ENCODE measurements at places on chromosomes 13 and 19.

- no peak for DNase-seq
These were observed 343.1 kb downstream of the MZT1 start for GRCh38 chr13:72384186-72384823.

GRCh38 chr13:93218583-93218982 lies 8.0 kb upstream of the GPC6 start:
- DNase-seq: no peak

DNA sequence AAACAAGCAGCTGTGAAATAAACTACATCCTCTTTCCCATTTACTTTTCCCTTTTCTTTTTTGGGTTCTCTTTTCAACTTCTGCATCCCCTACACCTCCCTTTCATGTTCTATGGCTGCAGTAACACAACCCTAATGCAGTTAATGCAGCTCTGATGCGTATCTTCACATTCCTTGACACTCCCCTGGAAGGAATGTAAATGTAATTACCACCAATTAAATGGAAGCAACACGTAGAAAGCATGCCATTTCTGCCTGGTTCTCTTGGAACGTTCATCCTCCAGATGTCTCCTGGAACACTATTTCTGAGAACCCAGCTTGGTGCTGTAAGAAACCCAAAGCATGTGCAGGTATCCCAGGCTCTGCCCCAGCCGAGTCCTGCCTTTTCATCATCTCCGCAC lies 166.8 kb upstream of the FREM2 start:
- no peak for DNase-seq

DNA sequence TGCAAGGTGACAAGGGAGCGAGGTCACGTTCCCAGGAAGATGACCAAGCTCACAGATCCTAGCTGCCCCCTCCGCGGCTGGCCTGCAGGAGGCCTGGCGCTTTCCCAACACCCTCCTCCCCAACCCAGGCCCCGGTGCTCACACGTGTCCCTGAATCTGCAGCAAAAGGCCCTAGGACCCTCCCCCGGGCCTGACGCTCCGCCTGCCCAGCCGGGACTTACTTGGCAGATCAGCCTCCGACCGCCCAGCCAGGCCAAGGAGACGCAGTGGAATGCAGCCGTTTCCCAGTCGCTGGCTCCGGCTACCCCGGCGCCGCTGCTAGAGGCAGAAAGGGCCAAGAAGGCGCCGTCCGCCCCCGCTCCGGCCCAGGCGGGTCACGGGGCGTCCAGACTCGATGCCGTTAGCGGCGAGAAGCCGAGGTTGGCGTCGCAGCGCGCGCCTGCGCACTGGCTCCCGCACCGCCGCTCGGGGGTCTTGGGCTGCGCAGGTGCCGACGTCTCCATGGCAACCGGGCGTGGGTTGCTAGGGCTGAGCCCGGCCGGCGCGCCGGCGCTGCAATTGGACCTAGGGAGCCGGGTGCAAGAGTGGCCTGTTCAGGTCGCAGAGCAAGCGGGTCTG lies at the start of gene PNMA8A:
TSS of gene PNMA8A (minus strand) at position 448 of the 618 bp plus-strand sequence. CDS start 528 bp downstream, outside the sequence.
- peak; percentile 73 for DNase-seq
